ENCODE measurements at places on chromosomes 5 and 9.

GRCh38 chr5:87732875-87733768, 320.4 kb upstream of the CCNH start:
- DNase-seq = no peak

DNA sequence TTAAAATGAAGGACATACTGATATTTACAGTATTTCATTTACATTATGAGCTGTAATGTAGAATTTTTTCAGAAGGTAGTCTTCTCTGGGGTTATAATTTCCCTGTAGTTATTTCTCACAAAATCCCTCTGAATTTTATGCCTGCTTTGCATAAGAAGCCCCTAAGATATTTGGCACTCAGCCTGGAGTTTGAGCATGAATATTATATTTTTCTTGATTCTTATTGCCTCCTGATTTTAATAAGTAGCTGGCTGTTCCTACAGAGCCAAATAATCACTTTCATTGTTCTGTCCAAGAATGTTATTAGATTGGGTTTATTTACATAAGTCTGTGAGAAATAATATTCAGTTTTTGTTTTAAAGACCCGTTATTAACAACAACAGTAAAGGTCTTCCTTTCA, 195.0 kb downstream of the FER start:
- no peak for DNase-seq

- no peak for DNase-seq
Measured at GRCh38 chr5:81925981-81926380, 45.8 kb upstream of the ATG10 start.

- DNase-seq = no peak
Measured at GRCh38 chr9:13596383-13596970, 317.0 kb upstream of the MPDZ start.

DNA sequence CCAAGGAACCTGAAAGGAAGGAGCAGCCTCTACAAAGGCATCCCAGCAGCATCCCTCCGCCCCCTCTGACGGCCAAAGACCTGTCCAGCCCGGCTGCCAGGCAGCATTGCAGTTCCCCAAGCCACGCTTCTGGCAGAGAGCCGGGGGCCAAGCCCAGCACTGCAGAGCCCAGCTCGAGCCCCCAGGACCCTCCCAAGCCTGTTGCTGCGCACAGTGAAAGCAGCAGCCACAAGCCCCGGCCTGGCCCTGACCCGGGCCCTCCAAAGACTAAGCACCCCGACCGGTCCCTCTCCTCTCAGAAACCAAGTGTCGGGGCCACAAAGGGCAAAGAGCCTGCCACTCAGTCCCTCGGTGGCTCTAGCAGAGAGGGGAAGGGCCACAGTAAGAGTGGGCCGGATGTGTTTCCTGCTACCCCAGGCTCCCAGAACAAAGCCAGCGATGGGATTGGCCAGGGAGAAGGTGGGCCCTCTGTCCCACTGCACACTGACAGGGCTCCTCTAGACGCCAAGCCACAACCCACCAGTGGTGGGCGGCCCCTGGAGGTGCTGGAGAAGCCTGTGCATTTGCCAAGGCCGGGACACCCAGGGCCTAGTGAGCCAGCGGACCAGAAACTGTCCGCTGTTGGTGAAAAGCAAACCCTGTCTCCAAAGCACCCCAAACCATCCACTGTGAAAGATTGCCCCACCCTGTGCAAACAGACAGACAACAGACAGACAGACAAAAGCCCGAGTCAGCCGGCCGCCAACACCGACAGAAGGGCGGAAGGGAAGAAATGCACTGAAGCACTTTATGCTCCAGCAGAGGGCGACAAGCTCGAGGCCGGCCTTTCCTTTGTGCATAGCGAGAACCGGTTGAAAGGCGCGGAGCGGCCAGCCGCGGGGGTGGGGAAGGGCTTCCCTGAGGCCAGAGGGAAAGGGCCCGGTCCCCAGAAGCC, 30.8 kb downstream of the CD180 start:
- DNase-seq = peak; percentile 77

- no peak for DNase-seq
Measured at GRCh38 chr5:31753700-31754357, 114.9 kb downstream of the PDZD2 start.

GRCh38 chr9:81609782-81610739, 79.3 kb downstream of the TLE1 start:
- DNase-seq = no peak

GRCh38 chr9:92140074-92140753, 25.0 kb upstream of the SPTLC1 start:
- peak; percentile 71 for DNase-seq

- DNase-seq = peak; percentile 67
Measured at GRCh38 chr9:91681461-91682305, 258.1 kb upstream of the NFIL3 start.

GRCh38 chr5:10984021-10984715, 223.1 kb upstream of the DAP start:
- DNase-seq = no peak

GRCh38 chr5:95631255-95631958, 11.5 kb downstream of the GPR150 start:
- no peak for DNase-seq

- no peak for DNase-seq
Measured at GRCh38 chr9:104264431-104264830, 170.3 kb downstream of the SMC2 start.

GRCh38 chr9:133387680-133388079, 11.5 kb downstream of the STKLD1 start:
- DNase-seq = no peak

GRCh38 chr9:134656334-134657006, 14.9 kb downstream of the COL5A1 start:
- no peak for DNase-seq

DNA sequence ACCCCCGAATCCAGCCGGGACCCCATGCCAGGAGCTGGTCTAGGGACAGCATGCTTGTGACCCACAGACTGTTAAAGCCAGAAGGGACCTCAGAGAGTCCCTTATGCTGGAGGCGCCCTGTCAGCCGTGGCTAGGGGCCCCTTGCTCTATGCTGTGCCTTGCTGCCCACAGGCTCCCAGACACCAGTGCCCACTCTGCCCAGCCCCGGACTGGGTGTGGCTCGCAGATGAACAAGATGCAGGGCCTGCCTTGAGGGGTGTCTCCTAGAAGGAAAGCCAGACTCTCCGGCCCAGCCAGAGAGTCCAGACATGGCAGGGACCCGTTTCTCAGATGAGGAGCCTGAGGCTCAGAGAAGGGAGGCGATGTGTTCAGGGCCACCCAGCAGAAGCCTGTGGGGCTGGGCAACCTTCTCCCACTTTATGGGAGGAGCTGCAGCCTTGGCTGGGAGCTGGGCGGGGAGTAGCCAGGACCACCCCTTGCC, 85.7 kb downstream of the LMX1B start:
- no peak for DNase-seq

Measured in effector memory CD8-positive, alpha-beta T cell (primary cell).